DND-41 (cell line): ENCODE measurements at places on chromosomes 13 and 19.

DNA sequence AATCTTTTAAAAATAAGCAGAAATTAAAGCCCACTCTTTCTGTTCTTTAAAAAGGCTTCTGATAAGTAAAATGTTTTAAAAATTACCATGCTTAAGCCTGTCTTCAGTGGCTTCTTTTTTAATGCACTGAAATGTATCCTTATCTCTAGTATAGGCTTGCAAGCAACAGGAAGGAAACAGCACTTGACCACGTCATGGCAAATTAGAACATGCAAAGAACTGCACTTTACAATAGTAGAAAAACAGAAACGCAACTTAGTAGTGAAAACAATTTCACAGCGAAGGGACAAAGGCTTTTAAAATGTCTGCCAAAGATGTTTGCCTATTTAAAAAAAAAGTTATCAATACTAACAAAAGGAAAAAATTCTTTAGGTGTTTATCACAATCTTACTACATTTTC lies 36.3 kb downstream of the ELF1 start:
- peak; percentile 56 for DNase-seq

- DNase-seq: no peak
Measured at GRCh38 chr13:33692531-33692930, 125.4 kb upstream of the RFC3 start.

DNA sequence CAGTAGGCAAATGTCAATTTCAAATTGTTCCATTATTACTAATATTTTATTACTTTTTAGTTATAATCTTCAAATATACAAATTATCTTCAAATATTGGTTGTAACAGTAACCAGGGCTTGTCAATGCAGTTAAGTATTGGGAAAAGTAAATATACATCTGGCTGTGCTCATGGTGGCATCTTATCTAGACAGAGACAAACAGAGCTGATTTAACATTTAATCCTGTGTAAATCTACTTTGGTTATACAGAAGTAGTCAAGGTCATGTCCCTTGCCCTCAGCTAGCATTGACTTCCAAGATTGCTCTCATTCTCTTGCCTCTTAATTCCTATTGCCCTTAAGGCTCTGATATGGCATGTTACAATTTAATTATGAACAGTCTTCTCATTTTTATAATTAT lies 98.4 kb upstream of the KLHL1 start:
- no peak for DNase-seq

DNA sequence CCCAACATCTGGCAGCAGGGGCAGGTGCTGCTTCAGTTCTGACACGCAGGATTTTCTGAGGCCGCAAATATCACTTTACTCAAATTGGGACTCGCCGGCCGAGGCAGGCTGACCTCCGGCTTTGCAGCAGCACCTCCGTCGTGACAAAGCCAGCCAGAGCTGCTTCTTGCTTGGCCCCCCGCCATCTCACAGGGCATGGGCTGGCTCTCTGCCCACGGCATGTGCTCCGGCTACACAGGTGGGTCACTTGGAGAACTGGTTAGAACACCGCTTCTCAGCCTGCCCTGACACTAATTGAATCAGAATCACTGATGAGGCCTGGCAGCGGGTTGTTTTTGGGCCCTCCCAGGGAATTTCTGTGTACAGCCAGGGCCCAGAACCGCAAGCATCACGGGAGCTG lies 112.3 kb downstream of the SLC7A1 start:
- DNase-seq: no peak

- DNase-seq: no peak
Measured at GRCh38 chr19:39200803-39201115, 3.3 kb downstream of the SYCN start.
